HepG2 (cell line): ENCODE measurements at places on chromosomes 11 and 22.

GRCh38 chr11:41316751-41317150, 142.7 kb downstream of the LRRC4C start:
- no peaks in the 10 kb centered on the region for H3K4me1 ChIP-seq
- H3K27me3 ChIP-seq = no peaks in the 10 kb centered on the region
- no peak for DNase-seq
- no peaks in the 10 kb centered on the region for H3K36me3 ChIP-seq

DNA sequence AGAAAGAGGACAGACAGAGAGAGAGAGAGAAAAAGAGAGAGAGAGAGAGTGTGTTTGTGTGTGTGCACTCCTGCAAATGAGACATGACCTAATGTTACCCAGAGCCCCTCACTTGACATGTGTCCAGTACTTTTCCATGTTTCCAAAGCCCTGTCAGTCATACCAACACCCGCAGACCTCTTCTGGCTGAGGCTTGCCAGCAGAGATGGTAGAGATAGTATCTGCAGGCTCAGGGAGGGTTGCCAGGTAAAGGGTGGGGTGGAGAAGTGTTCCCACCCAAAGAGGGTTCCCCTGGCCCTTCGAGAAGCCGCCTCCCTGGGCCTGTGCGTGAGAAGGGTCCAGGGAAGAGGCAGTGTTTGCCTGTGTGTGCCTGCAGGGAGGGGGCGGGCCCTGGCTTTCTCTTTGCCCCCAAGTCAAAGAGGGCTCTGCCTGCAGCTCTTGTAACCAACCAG, 40.7 kb downstream of the POU2F3 start:
- H3K27ac ChIP-seq = no peak overlapping the region
- peaks cover 33% of the 10 kb centered on the region; the same call in 2 of the 3 replicates for H3K27me3 ChIP-seq
- no peaks in the 10 kb centered on the region for H3K36me3 ChIP-seq
- no peak overlapping the region for H3K4me3 ChIP-seq
- peaks cover 24% of the 10 kb centered on the region for H3K4me1 ChIP-seq

DNA sequence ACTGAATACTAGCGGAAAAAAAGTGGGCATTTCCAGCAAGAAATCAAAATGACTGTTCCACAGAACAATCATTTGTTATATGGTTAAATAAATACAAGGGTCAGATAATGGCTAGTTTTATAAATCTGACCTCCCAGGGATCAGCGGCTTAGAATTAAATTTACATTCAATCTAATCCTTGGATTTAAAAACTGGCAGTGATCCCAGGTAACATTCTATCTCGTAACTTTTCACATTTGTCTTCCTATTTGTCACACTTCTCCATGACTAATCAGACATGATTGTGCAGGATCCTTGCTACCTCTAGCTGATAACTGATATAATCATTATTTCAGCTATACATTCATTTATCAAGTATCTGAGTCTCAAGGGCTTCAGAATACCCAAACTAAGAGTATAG, 2.9 kb upstream of the MMP3 start:
- no peak overlapping the region for H3K27ac ChIP-seq
- DNase-seq = no peak
- H3K36me3 ChIP-seq = no peaks in the 10 kb centered on the region
- no peaks in the 10 kb centered on the region for H3K27me3 ChIP-seq

DNA sequence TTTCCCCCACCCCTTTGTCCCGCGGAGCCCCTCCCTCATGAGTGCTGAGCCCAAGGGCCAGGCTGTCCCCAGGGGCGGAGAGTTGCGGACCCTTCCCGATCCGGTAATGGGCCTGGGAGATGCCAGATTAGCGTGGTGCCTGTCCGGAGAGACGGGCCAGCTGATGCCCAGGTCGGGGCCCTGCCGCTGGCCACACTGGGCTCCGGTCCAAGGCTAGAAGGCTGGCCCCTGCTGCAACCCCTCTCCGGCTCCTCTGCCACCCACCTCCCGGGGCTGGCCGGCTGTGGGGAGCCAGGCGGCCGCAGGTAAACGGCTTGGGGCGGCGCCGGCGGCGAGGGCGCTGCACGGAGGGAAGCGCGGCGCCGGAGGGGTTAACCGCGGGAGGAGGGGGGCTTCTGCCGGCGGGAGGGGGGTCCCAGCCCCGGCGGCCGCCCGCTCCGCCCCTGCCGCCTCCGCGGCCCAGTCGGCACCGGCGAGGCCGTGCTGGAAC, at the start of gene KCNK4:
Gene KCNK4, plus strand, starts transcription at position 41 of the 490 bp plus-strand sequence. CDS start 1,717 bp downstream, outside the sequence.
- no peak for DNase-seq
- H3K36me3 ChIP-seq = no peaks in the 10 kb centered on the region
- H3K4me1 ChIP-seq = peaks cover 19% of the 10 kb centered on the region; the same call in 1 of the 2 replicates
- peak within 1 kb of the TSS; percentile 61; the same call in 1 of the 2 replicates for H3K4me3 ChIP-seq
- peaks cover 57% of the 10 kb centered on the region for H3K27me3 ChIP-seq
- H3K27ac ChIP-seq = no peak within 1 kb of the TSS

DNA sequence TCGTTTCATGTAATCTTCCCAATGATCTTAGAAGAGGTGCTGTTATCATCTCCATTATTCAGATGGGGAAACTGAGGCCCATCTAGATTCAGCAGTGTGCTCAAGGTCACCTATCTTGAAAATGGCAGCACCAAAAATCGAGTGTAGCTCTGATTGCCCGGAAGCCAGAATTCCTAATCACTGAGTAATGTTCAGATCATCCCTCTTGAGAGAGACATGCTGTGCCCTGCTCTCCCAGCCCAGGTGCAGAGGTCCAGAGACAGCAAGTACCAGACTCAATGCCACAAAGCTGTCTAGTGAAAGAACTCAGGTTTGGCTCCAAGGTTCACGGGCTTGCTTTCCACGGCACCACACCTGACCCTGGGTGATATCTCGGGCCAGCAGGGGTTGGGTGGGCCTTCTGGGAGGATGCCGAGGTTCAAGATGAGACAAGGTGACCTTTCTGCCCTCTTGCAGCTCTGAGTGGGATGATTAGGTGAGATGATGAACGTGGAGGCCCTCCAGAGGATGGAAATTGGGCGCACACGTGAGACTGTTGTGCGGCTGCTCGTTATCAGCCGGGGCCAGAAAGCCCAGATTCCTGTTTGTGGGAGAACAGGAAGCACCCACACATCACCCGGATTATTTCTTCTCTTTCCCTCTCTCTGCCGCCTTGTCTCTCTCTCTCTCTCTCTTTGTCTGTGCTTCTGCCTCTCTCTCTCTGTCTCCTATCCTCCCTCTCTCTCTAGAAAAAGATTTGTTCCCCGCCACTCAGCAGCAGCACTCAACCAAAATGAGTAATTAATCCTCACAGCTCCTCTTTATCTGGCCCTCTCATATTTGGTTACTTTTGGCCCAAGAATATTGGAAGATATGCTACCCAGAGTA, 19.0 kb upstream of the RASD2 start:
- no peak overlapping the region for H3K4me3 ChIP-seq
- no peaks in the 10 kb centered on the region for H3K4me1 ChIP-seq
- no peaks in the 10 kb centered on the region for H3K36me3 ChIP-seq
- DNase-seq = no peak
- H3K27ac ChIP-seq = no peak overlapping the region
- H3K27me3 ChIP-seq = no peaks in the 10 kb centered on the region; the same call in 1 of the 2 replicates

GRCh38 chr11:66420671-66421476, at the start of gene NPAS4:
NPAS4 (plus strand) TSS chr11:66421035; CDS start chr11:66421180, 145 bp downstream.
- no peaks in the 10 kb centered on the region for H3K36me3 ChIP-seq
- no peak for DNase-seq
- 0 out of 3 replicates have a peak, but pooled peaks cover 8% of the 10 kb centered on the region for H3K27me3 ChIP-seq
- no peak within 1 kb of the TSS for H3K4me3 ChIP-seq
- no peaks in the 10 kb centered on the region for H3K4me1 ChIP-seq

GRCh38 chr22:50034126-50035081, 21.8 kb upstream of the IL17REL start:
- H3K4me1 ChIP-seq = no peaks in the 10 kb centered on the region
- no peak overlapping the region for H3K27ac ChIP-seq
- no peak overlapping the region for H3K4me3 ChIP-seq
- DNase-seq = no peak
- no peaks in the 10 kb centered on the region for H3K36me3 ChIP-seq

- H3K4me3 ChIP-seq = no peak overlapping the region
- no peaks in the 10 kb centered on the region for H3K36me3 ChIP-seq
- no peaks in the 10 kb centered on the region for H3K4me1 ChIP-seq
- no peak for DNase-seq
- peaks cover 71% of the 10 kb centered on the region; the same call in 2 of the 3 replicates for H3K27me3 ChIP-seq
Measured at GRCh38 chr11:1160231-1161101, 2.7 kb downstream of the MUC5AC start.

- peaks cover 4% of the 10 kb centered on the region for H3K36me3 ChIP-seq
- no peak for DNase-seq
- no peak overlapping the region for H3K27ac ChIP-seq
Measured at GRCh38 chr22:35783943-35784614, 66.4 kb downstream of the APOL5 start.

DNA sequence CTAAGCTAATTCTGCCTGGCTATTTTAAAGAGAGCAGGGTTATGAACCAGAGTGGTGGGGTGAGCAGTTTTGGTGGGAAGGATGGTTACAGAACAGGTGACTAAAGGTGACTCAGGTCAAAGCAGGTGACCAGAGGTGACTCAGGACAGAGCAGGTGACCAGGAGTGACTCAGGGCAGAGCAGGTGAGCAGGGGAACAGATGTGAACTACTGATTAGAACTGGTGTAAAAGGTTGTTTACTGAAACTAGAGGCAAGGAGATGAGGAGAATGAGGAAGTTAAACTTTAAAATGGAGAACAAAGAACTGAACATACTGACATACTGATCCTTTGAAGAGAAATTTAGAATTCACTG, 15.4 kb upstream of the HYLS1 start:
- DNase-seq = no peak
- no peak overlapping the region for H3K27ac ChIP-seq
- H3K27me3 ChIP-seq = 0 out of 3 replicates have a peak, but pooled peaks cover 11% of the 10 kb centered on the region
- H3K4me3 ChIP-seq = no peak overlapping the region

DNA sequence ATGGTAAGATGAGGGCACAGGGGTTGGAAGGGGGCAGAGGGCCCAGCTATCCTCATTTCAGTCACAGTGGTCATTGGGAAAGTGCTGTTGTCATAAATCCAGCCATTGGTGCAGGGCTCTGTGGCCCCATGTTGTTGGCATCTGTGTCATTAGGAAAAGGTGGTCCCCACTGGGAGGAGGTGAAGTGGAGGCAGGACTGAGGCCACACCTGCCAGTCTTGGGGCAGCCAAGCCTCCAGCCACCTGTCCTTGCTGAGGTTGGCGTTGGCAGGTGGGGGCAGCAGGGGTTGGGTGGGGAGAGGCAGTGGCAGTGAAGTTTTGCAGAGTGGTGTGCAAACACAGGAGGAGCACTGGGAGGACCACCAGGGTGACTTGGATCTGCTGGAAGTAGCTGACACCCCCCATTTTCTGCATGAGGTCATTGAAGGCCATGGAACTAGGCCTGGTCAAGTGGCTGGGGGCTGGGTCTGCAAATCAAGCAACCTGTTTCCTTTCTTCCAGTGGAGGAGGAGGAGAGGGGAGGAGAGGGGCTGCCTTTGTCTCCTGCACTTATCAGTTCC, 25.3 kb downstream of the SLC22A6 start:
- no peak for DNase-seq
- H3K4me1 ChIP-seq = no peaks in the 10 kb centered on the region
- no peak overlapping the region for H3K4me3 ChIP-seq
- H3K27me3 ChIP-seq = peaks cover 2% of the 10 kb centered on the region; the same call in 1 of the 3 replicates
- no peaks in the 10 kb centered on the region for H3K36me3 ChIP-seq

GRCh38 chr11:82733444-82734119, at the start of gene FAM181B:
FAM181B (minus strand) TSS chr11:82733864; CDS start chr11:82733729, 135 bp downstream.
- H3K27me3 ChIP-seq = peaks cover 43% of the 10 kb centered on the region
- H3K36me3 ChIP-seq = no peaks in the 10 kb centered on the region
- H3K4me3 ChIP-seq = peak within 1 kb of the TSS; percentile 67
- H3K4me1 ChIP-seq = peaks cover 5% of the 10 kb centered on the region; the same call in 1 of the 2 replicates
- H3K27ac ChIP-seq = no peak within 1 kb of the TSS

- DNase-seq = peak; percentile 35
- peaks cover 26% of the 10 kb centered on the region for H3K4me1 ChIP-seq
- H3K4me3 ChIP-seq = no peak overlapping the region
- H3K27me3 ChIP-seq = peaks cover 16% of the 10 kb centered on the region
- H3K36me3 ChIP-seq = no peaks in the 10 kb centered on the region
Measured at GRCh38 chr22:37428649-37429586, 1.6 kb upstream of the ELFN2 start.

- H3K27ac ChIP-seq = no peak overlapping the region
- H3K27me3 ChIP-seq = peaks cover 73% of the 10 kb centered on the region
- no peaks in the 10 kb centered on the region for H3K4me1 ChIP-seq
- H3K4me3 ChIP-seq = no peak overlapping the region
- no peak for DNase-seq
- H3K36me3 ChIP-seq = no peaks in the 10 kb centered on the region
Measured at GRCh38 chr11:125410091-125410490, 86.0 kb downstream of the FEZ1 start.

- H3K4me1 ChIP-seq = no peaks in the 10 kb centered on the region
- no peak for DNase-seq
- no peak overlapping the region for H3K4me3 ChIP-seq
- no peak overlapping the region for H3K27ac ChIP-seq
Measured at GRCh38 chr22:19051381-19052072, 70.7 kb downstream of the DGCR2 start.

DNA sequence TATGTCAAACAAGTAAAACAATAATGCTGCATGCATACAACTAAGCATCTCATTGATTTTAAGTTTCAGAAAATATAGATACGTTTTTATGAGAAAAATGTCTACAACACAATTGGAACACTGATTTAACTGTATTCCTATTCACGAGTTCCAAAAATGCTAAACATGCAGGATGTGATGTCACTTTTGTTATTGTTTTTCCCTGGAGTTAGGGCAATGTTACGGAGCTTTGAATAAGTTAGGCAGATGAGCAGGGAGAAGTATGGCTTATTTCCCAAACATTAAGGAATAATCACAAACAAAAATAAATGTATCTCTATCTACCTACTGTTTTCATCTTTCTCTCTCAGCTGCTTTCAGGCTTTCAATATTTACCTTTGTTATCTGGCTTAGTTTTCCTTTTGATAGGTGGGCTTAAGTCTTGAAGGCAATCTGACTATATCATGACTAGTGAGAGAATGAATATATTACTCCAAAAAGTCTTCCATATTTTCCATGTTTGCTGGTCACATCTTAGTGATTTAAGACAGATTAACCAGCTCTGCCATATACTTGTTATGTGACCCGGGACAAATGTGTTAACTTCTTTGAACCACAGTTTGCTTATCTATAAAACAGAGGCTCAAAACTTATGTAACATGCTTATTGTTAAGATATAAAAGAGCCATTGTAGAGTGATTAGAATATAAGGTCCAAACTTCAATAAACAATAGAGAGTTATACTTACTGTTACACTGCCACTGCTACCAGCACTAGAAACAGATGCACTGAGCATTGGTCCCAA, 854.4 kb upstream of the CCDC90B start:
- H3K36me3 ChIP-seq = no peaks in the 10 kb centered on the region
- DNase-seq = no peak
- no peaks in the 10 kb centered on the region for H3K4me1 ChIP-seq
- H3K4me3 ChIP-seq = no peak overlapping the region
- no peak overlapping the region for H3K27ac ChIP-seq

GRCh38 chr11:27385245-27385644, 22.2 kb upstream of the CCDC34 start:
- no peaks in the 10 kb centered on the region for H3K27me3 ChIP-seq
- peaks cover 41% of the 10 kb centered on the region for H3K4me1 ChIP-seq
- no peak overlapping the region for H3K27ac ChIP-seq
- no peak for DNase-seq
- no peak overlapping the region for H3K4me3 ChIP-seq
- H3K36me3 ChIP-seq = peaks cover 61% of the 10 kb centered on the region
